Stimulated activated CD4-positive, alpha-beta T cell treated with anti-CD3 and anti-CD28 coated beads, TNF-alpha, amount 100 ng/mL, for 1 hour (primary cell): ENCODE measurements at places on chromosomes 1 and 21.

DNA sequence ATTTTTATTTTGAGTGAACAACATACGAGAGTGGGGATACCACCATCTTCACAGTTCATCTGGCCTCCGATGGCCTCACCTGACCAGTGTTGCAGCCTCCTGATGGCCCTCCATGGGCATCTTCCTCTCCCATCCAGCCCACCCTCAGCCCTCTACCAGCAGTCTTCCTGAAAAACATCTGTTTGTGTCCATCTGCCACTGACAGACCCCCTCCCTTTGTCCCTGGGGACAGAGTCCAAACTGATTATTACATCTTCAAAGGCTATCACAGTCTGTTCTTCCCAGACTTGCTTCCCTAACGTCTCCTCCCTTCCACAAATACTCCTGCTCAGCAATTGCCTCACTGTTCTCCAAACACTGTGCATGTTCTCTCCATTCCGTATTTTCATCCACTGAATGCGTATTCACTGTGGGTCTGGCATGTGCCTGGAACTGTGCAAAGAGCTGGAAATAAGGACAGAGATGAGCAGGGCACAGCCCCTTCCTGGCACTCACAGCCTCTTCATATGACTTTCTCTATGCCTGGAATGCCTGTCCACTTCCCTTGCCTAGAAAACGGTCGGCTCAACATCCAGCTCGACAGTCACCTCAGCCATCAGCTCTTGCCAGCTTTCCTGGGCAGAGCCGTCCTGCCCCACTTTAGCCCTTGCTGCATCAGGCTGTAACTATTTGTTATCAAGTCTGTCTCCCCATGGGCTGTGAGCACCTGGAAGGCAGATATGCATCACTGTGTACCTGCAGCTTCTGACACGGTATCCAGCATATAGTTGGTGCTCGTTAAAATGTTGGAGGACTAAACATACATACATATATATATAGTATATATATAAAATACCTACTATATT is 8.3 kb upstream of the ATF3 start:
- no peak for DNase-seq

DNA sequence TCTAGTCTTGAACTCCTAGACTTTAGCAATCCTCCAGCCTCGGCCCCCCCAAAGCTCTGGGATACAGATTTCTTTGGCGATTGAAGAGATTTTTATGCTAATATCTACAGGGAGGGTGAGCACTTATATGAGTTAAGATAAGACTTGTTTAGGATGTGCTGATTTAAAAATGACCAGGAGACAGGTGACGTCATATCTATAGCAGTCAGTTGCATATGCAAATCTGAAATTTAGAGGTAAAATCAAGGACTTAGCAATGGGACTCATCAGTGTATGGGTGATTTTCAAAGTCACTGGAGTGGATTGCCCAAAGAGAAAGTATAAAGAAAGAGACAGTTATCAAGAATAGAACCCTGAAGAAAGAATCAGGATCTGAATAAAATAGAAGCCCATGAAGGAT is 394.5 kb downstream of the ADGRL2 start:
- DNase-seq: no peak

- DNase-seq: no peak
Measured at GRCh38 chr21:36688324-36688723, 10.6 kb upstream of the SIM2 start.

DNA sequence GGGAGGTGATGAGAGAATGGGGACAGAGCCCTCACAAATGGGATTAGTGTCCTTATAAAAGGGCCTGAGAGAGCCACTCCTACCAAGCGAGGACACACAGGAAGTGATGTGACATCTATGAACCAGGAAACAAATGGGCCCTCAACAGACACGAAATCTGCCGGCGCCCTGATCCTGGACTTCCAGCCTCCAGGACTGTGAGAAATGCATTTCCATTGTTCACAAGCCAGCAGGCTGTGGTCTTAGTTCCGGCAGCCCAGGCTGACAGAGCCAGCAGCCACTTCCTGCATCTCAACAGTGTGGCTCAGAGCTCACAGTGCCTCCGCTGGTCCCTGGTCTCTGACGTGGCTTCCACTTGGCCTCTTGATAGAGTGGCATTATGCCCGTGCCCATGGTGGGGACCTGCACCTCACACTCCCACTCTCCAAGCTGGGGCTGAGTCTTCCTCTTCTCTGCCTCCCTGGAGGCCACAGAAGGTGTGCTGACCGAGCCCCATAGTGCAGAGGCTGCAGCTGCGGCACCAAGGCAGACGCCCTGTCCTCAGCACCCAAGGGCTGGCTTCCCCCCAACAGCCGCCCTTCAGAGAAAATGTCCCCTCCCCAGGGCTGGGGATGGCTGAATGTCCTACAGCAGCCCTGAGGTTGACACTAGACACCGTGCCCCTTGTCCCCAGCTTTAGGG is 44.9 kb downstream of the ACOT7 start:
- DNase-seq: peak; percentile 24

- no peak for DNase-seq
Measured at GRCh38 chr1:18907021-18907916, 4.9 kb upstream of the ALDH4A1 start.

- no peak for DNase-seq
Measured at GRCh38 chr1:157515709-157516108, 36.6 kb downstream of the FCRL5 start.

GRCh38 chr1:67588178-67588855 is 96.7 kb upstream of the GADD45A start:
- DNase-seq: no peak

DNA sequence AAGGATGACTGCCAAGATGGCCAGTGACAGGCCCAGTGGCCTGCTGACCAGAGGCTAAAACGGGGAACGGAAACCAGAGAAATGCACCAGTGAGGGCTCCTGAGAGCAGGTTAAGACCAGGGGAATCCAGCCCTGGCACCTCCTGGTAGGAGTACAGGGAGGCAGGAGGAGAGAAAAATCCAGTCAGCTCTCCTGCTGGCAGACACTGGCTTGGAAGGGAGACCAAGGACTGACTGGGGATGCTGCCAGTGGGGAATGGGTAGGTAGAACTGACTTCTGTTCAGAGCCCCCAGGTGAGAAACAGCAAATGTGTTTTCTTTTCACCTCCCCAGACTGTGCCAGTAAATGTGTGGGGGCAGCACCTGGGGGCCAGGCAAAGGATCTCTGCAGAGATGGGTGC is 27.7 kb upstream of the CRNN start:
- DNase-seq: no peak

DNA sequence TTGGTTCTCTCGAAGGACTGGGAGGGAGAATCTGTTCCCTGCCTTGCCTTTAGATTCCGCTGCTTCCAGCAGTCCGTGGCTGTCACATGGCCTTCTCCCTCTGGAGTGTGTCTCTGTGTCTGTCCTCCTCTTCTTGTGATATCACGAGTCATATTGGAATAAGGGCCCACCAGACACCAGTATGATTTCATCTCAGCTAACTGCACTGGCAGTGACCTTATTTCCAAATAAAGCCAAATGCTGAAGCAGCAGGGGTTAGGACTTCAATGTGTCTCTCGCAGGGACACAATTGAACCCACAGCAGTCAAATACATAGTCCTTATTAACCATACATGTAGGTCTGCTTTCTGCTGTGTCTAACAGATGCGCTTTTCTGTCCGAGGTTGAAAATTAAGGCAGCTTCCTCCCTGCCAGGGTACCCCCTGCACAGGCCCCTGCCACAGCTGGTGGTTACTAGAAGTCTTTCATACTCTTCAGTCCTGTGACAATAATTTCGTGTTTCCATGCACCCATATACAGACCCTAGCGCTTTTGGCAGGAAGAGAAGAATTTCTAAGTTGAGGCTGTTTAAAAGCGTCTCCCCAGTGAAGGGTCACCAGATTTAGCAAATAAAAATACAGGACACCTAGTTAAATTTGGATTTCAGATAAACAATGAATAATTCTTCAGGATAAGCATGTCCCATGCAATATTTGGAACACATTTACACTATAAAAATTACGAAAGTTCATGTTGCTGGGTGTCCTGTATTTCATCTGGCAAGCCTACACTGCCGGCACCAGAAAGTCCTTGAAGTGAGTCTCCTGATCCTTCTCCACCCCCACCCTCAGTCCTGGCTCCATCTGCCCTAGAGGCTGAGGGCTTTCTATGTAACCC is 182.1 kb downstream of the ETS2 start:
- DNase-seq: no peak

- no peak for DNase-seq
Measured at GRCh38 chr1:54834007-54834541, 33.0 kb upstream of the TTC22 start.

GRCh38 chr1:110633646-110634030 is 27.5 kb upstream of the KCNA2 start:
- DNase-seq: no peak

DNA sequence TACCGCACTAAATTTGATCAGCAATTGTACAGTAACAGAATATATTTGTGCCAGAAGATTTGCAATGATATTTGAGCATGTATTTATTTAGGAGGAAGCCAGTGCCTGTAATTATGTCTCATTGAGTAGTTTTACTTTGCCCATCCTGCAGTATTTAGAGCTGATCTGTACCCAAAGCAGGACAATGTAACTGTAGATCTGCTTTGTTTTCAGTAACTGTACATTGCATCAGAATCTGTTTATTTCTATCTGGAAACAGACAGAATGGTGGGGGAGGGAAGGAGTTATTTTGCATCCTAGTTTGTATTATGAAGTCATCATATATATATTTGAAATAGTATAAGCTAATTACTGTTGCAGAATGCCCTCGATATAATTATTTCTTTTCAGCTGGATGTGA is 36.2 kb upstream of the LRRC8C start:
- no peak for DNase-seq

GRCh38 chr1:240619906-240620621 is 8.1 kb upstream of the GREM2 start:
- no peak for DNase-seq

DNA sequence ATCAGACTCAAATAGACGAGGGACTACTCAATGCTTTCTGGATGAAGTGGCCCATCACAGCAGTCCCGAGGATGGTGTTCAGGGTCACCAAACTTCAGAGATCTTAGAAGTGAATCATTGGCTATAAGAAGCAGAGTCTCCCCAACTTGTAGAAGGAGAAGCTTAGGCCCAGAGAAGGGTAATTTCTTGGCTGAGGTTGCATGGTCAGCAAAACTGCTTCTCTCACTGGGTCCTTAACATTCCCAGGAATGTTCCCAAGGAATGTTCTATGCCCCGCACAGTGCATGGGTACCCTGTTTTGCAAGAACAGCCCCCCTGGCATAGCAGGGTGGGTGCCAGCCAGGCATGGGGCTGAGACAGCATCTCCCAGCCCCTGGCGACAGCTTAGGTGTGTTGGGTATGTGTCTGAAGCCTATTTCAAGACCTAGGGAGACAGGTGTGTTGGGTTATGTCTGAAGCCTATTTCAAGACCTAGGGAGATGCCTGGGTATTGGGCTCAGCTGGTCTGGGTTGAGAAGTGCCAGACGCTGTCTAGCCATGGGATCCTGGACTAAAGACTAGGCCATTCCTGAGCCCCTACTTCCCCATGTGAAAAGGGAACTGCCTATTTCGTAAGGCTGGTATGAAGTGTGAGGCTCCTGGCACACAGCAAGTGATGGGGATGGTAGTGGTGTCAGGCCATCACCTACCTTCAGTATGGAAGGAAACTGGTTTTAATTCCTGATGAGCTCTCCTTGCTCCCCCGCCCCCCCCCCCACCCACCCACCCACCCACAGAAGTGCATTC is 26.1 kb downstream of the PADI6 start:
- DNase-seq: no peak

DNA sequence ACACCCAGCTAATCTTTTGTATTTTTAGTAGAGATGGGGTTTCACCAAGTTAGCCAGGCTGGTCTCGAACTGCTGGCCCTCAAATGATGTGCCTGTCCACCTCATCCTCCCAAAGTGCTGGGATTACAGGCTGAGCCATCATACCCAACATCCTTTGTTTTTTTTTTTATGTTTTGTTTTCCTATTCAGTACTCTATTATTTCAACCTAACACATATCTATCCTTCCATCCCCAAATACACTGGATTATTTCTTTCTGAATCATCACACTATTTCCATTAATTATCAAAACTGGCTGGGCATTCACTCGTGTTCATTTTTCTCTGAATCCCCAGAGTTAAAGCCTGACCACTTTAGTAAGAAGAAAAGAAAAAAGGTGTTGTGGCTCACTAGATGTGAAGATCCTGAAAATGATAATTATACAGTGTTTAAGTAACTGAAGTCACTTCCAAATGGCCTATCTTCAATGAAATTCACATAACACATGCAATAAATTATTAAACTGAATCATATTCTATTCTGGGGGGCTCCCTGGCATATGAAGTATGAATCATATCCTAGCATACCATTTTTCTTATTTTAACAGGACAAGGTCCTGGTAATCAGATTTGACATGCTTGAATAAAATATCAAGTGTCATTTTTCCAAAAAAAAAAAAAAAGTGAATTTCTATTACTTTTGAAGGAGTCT is 1754.2 kb downstream of the BRINP3 start:
- no peak for DNase-seq

DNA sequence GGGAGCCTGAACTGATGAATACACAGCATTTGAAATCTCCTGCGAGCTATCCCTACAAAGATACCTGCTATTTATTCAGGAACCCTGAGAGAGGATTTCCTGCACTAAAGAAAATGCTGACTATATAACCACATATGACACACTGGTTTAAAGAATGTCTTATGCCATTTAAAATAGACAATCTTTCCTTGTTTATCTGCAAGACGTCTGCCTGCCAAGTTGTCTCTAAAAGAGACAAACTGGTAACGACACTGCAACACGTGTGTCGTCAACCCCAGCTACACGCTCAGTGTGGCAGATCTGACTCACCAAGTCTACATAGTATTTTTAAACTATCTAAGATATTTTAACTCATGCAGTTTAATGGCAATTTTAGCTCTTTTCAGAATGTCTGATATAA is 42.7 kb downstream of the APP start:
- DNase-seq: no peak

GRCh38 chr1:226873771-226874578 is 3.6 kb downstream of the PSEN2 start:
- no peak for DNase-seq

GRCh38 chr1:208562151-208562960 is 318.2 kb upstream of the PLXNA2 start:
- DNase-seq: no peak

DNA sequence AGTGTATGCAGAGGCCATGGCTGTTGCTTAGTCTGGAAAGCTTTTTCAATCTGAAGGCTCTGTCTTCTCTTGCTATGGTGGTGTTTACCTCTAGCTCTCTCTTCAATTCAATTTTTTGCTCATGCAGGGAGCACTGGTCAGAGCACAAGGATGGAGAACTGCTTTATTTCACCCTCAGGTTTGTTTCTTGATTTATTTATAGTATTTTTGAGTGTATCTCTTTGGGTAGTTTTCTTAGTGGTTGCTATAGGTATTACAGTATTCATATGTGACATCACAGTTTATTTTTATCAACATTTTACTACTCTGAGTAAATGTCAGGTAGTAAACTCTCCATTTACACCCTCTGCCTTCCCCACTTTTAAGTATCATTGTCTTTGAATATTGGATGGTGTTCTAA is 147.9 kb downstream of the RASAL2 start:
- no peak for DNase-seq

GRCh38 chr1:157961805-157962762 is 31.4 kb upstream of the KIRREL1 start:
- no peak for DNase-seq

GRCh38 chr1:9996624-9997582 is at the start of gene RBP7:
Gene RBP7 (plus strand): TSS chr1:9997228. CDS start chr1:9997259, 31 bp downstream.
- no peak for DNase-seq

- DNase-seq: no peak
Measured at GRCh38 chr1:201662646-201663045, 123.7 kb downstream of the NAV1 start.

GRCh38 chr1:210536254-210536961 is 207.7 kb downstream of the HHAT start:
- no peak for DNase-seq

GRCh38 chr1:226133504-226134123 is 52.9 kb downstream of the ACBD3 start:
- DNase-seq: no peak
